OCI-M1 (cell line): ENCODE measurements at places on chromosomes 13 and 19.

- DNase-seq: no peak
Observed at GRCh38 chr19:32257326-32258073, 87.9 kb upstream of the ZNF507 start.

DNA sequence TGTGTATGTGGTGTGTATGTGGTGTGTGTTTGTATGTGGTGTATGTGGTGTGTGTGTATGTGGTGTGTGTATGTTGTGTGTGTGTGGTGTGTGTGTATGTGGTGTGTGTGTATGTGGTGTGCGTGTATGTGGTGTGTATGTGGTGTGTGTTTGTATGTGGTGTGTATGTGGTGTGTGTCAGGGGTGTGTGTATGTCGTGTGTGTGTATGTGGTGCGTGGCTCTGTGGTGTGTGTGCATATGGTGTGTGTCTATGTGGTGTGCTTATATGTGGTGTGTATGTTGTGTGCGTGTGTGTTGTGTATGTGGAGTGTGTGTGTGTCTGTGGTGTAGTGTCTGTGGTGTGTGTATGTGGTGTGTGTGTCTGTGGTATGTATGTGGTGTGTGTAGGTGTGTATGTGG is 62.5 kb upstream of the MEDAG start:
- no peak for DNase-seq

DNA sequence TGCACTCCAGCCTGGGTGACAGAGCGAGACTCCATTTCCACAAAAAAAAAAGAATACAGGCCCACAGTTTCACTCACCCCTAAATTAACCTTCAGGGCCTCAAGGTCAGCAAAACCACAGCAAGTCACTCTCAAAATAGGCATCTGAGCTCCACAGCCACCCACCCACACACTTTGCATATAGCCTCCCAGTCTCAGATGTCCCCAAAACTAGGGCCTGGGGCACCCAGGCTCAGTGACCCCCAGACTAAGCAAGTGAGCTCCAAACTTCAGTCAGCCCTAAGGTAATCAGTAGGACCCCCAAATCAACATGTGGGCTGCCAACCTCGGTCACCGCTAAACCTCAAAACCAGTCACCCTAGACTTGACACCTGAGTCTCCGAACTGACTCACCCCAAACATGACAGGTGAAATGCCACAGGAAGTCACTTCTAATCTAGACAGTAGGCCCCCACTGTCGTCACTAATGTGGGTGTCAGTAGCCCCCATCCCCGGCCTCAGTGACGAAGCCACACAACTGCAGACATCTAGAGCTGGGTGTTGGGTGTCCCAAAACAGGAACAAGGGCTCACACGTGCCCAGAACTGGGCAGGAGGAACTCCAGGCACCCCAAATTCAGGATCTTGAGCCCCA is 13.9 kb downstream of the RABAC1 start:
- no peak for DNase-seq

GRCh38 chr19:10747271-10747670 is 29.4 kb downstream of the DNM2 start:
- DNase-seq: no peak

DNA sequence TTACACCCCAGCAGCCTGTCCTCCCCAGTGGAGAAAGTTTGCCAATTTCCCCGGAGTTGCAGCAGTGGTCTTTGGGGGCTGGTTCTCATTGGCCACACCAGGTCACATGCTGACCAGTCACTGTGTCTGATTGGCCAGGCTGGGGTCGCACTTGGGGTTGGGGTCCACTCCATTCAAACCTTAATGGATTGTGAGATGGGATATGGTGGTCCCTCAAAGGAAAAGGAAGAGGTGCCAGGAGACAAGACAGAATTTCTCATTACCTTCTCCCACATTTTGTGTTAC is 3.4 kb downstream of the PPM1N start:
- no peak for DNase-seq

- no peak for DNase-seq
Observed at GRCh38 chr13:73364736-73365135, 305.9 kb downstream of the KLF5 start.

DNA sequence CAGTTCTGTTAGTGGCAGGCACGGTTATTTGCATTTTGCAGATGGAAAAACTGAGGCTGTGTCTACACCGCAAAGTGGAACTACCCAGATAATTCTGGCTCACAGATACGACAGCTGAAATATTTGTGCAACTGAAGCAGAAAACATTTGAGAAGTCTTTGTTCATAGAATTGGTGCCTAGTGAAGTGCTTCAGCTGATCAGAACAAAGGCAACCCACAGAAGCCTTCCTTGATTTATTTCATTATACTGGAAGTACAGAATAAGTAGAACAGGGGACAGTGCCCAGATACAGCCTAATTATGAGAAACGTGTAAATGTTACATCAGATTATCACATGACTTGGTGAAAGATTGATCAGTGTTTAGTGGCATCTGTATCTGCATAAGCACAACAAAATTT is 73.4 kb upstream of the RAP2A start:
- DNase-seq: no peak

DNA sequence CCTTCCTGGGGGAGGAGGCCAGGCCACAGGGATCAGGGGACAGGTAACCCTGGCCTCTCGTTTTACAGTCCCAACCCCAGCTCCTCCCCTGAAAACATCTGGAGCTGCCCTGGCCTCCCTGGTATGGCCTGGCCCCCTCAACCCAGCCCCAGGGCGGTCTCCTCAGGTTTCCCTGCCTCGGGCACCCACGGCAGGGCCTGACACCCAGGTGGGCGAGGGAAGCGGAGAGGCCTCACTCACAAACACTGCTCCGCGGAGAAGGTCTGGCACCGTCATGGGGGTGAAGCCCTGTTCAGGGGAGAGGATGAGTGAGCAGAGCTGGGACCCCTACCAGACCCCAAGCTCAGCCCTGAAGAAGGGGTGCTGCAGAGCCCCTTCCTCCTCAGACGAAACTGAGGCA is 6.5 kb upstream of the CCER2 start:
- no peak for DNase-seq
